ENCODE measurements at places on chromosomes 16 and 17.

GRCh38 chr17:83144421-83145357 is 65.3 kb downstream of the METRNL start:
- peak; percentile 67 for DNase-seq

DNA sequence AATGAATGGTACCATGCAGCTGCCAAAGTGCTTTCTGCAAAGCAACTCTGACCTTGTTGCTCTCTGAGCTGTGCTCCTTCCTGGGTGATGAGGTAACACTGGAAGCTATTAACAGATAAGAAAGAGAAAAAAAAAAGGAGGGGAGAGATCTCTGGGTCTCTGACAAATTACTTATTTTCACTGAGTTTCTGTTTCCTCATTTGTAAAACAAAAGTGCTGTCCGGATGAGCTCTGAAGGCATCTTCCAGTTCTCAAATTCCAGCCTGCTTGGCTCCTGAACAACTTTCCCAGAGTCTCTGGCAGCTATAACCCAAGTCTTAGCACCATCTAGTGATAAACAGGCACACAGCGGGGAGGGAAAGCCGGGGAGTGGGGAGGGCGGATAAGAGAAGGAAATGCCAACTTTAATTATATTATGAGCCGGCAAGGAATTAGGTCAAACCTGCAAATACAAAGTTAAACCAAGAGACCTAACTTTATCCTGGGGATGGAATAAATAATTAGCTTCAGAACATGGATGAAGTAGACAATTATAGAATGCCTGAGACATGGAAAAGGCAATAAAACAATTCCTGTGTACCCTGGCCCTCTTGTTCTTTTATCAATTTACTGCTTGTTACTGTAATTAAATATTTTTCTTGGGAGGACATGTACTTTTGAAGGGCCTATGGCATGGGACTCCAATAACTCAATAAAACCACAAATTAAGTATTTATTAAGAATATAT is 61.3 kb upstream of the KIFC3 start:
- peak; percentile 43 for DNase-seq

DNA sequence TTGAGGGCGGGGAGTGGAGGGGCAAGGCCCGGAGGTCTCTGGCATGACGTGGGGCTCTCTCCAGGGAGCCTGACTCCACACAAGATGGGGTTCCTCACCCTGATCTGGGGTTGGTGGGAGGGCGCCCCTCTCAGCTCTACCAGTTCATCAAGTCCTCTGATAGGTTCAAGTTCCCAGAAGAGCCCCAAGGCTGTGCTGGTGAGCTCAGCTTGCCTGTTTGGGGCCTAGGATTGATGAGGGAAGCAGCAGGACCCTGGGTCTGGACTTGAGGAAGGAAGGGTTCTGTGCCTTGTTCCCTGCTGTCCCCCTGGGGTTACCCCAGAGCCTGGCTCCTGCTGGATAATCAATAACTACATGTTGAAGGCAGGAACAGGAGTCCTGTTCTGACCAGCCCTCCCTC is 3.5 kb downstream of the MGAT5B start:
- DNase-seq = no peak

GRCh38 chr17:4387137-4387536 is 20.7 kb upstream of the UBE2G1 start:
- no peak for DNase-seq

GRCh38 chr16:84329016-84329415 is 34.3 kb downstream of the WFDC1 start:
- DNase-seq = peak; percentile 14

- no peak for DNase-seq
These were observed 7.8 kb upstream of the TEX19 start for GRCh38 chr17:82351254-82351712.

GRCh38 chr17:68718926-68719325 is 117.8 kb upstream of the FAM20A start:
- no peak for DNase-seq

DNA sequence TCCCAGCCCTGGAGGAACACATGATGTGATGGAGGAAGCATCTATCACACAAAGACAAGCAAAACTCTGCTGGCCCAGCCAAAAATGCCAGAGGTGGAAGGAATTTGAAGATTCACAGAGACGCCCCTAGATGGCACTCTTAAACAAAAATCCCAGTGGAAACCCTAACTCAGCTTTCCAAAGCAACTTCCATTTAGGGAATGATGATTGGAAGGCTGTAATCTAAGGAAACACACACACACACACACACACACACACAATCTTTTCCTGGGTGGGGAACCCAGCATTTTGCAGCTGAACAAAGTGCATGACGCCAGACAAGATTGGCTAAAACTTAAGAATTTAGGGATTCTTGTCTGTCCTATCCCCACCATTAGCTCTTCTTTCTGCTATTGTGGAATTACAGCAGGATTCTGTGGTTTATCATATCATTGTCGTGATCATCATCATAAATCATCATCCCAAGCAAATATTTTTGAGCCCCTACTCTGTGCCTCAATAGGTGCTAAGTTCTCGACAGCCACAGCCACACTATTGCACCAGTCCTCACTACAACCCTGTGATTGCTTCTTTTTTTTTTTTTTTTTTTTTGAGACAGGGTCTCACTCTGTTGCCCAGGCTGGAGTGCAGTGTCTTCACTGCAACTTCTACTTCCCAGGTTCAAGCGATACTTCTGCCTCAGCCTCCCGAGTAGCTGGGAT is 1.6 kb upstream of the LDAF1 start:
- DNase-seq = no peak

- DNase-seq = no peak
These were observed 1.5 kb upstream of the ELOB start for GRCh38 chr16:2778630-2778958.

GRCh38 chr16:54165912-54166865 is 120.4 kb downstream of the IRX3 start:
- no peak for DNase-seq

GRCh38 chr16:53803998-53804397 is 100.0 kb downstream of the FTO start:
- DNase-seq = no peak

DNA sequence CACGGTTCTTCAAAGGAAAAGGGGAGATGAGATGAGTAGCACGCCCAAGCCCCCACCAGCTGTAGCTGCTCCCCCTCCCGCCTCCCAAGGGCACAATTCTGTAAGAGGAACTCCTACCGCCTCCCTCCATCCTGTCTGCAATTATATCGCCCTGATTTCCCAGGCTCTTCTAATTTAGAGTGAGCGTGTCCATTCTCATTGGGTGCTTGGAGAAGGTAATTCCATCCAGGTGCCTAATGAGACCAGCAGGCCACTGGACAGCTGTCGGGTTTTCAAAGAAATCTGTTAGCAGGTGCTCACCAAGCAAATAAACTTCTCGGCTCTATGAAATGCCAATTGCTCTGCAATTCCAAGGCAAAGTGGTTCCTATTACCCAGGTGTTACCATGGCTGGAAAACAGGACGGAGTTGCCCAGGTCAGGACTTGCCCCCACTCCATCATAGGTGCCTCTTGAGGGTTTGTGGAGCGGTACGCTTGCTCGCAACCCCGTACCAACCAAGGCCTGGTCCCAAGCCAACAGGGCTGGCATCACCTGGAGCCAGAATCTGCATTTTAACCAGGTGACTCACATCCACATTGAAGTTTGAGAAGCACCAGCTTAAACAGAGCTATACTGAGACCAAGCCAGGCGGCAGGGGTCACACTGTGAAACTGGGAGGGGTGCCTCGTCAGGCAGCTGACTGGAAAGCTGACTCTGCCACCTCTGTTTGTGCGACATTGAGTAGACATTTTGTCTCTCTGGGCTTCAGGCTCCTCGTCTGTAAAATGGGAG is 16.5 kb upstream of the MEAK7 start:
- DNase-seq = no peak

DNA sequence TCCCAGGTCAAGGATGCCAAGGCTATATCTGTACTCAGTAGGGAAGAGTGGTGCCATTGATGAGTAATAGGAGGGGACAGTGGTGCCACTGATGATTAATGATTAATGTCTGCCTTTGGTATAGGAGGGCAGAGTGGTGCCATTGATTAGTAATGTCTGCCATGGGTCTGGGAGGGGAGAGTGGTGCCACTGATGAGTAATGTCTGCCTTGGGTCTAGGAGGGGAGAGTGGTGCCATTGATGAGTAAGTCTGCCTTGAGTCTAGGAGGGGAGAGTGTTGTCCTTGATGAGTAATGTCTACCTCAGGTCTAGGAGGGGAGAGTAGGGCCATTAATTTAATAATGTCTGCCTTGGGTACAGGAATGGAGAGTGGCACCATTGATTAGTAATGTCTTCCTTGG is 507.8 kb upstream of the EEF2KMT start:
- DNase-seq = no peak

- no peak for DNase-seq
These were observed 26.1 kb upstream of the XYLT1 start for GRCh38 chr16:17496891-17497290.

DNA sequence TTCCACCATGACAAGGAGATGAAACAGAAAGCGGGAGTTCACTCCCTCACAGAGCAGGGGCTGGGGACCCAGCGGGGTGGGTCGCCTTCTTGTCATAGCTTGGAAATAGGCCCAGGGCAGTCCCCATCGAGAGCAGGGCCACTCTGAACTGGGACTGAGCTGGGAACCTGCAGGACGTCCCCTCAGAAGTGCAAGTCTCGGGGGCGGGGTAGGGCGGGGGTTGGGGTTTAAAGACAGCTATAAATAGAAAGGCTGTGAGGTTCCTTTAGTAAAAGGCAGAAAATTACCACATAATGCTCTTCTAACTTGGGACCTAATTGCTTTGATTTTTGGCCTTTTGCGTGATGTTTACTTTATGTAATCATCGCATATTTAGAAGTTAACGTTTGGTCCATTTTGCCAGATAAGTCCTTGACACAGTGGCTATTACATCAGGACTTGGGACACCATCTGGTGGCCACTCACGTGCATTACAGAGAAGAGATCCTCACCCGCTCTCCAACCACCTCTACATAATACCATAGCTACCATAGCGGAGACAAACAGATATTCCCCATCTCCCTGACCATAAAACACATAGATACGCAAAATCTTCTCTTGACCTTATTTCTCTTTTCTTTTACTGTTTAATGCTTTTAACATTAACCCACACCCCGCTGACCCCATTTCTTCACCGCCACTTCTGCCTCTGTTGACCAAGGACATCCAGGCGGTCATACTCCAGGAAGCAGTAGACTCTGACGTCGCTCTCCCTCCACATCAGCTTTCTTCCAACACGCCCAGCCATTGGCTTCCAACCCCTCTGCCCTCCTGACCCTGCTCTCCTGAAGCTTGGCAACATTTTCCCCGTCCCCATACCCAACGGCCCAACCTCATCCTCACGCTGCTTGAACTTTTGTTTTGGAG is 27.5 kb upstream of the PIK3R6 start:
- DNase-seq = no peak

- no peak for DNase-seq
These were observed 3.4 kb upstream of the CLEC19A start for GRCh38 chr16:19282101-19282500.

GRCh38 chr17:39217734-39218369 is 7.9 kb downstream of the STAC2 start:
- no peak for DNase-seq

GRCh38 chr16:65119901-65120401 is 1.9 kb downstream of the CDH11 start:
- no peak for DNase-seq

DNA sequence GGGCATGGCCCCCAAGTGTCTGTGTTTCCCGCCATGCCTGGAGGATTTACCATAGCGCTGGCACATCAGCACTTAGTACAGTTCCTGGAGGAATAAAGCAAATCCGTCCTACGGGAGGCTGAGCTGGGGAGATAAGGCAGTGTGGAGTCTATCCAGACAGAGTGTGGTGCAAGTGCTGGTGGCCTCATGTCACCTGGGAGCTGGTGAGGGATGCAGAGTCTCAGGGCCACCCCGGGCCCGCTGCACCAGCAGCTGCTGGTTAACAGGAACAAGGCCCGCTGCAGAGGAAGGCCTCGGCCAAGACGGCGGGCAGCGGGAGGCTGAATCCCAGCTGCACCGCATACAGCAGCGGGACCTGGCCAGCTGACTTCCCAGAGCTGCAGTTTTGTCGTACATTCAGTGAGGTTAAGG is 57.3 kb upstream of the CDC42EP4 start:
- DNase-seq = no peak

GRCh38 chr16:84899414-84899813 is 79.6 kb downstream of the CRISPLD2 start:
- no peak for DNase-seq

DNA sequence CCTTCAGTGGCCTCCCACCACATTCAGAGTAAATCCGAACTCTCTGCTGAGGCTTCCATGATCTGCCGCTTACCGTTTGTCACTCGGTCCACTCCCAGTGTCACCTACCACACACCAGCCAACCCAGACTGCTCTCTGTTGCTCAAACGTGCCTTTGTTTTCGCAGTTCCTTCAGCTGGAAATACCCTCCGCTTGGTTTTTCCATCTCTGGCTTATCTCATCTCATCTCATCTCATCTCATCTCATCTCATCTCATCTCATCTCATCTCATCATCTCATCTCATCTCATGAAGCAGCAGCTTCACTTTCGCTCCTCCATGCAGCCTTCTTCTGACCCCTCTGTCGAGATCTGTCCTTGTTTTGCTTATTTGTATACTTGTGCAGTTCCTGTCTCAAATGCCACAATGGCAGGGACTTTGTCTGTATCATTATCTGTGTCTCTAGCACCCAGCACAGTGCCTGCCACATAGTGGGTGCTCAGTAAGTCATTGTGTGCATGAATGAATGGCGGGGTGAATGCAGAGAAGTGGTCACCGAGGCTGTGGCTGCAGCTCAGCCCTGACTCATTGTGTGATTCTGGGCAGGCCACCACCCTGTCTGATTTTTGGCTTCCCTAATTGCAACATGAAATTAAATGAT is 3.8 kb upstream of the SNX20 start:
- DNase-seq = no peak

DNA sequence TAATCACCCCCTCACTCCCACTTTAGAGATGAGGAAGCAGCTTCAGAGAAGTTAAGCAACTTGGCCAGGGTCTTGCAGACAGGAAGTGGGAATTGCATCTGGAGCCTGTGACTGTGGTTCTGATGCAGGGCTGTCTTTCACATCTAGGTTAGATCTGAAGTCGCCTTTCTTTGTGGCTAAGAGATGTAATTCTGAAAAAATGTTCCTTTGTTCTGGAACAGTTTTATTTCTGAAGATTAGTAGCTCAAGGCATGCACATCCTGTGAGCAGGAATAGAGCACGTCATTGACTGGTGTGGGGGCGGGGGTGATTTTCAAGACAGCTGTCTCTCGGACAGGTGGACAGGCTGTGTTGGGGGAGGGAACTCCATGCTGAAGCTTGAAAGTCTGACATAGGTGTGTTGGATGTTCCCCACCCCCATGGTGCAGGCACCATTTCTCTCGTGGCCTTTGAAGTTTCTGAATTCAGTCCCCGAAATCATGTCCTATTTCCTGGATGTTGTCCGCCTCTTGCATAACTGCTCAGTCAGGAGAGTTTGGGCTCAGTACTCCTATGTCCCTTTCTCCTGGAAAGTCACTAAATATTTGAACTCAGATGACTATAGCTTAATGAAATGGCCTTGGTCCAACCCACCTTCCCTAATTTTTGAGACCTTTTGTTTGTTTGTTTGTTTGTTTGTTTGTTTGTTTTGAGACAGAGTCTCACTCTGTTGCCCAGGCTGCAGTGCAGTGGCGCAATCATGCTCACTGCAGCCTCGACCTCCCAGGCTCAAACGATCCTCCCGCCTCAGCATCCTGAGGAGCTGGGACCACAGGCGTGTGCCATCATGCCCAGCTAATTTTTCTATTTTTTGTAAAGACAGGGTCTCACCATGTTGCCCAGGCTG is 21.0 kb upstream of the HERPUD1 start:
- no peak for DNase-seq

GRCh38 chr17:52744179-52744578 is 585.7 kb upstream of the CA10 start:
- no peak for DNase-seq

Data from psoas muscle (tissue), 8 donors.